ENCODE measurements at places on chromosomes 16 and 17.

DNA sequence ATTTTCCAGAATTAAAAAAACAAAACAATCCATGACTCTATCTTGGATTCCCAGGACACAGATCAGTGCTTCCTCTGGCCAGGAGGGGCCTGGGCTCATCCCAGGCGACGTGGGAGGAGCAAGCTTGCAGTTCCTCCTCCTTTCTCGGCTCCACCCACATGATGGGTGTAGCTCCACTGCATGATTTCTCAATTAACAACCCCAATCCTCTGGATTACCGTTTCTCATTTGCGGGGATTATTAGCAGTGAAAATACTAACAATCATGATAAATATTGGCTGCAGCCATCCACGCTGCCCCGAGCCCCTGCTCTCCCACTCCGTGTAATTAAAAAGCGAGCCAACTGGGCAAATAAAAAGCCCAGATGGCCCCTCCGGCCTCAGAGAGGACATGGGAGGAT is 46.4 kb upstream of the SDK2 start:
- no peak for DNase-seq

DNA sequence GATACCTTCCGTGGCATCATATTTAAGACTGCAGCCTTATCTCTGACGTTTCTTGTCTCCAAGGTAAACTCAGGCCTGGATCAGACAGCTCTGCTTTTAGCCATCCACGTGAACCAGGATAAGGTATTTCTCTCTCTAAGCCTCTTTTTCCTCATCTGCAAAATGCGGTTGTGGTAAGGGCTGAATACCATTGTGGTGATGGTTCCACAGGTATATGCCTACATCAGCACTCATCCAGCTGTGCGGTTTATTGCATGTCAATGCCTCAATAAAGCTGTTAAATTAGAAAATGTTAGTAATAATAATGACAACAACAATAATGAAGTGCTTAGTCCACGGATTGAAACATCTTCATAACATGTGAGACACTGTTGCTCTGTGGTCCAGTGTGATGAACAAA is 104.4 kb downstream of the GRIN2A start:
- no peak for DNase-seq

DNA sequence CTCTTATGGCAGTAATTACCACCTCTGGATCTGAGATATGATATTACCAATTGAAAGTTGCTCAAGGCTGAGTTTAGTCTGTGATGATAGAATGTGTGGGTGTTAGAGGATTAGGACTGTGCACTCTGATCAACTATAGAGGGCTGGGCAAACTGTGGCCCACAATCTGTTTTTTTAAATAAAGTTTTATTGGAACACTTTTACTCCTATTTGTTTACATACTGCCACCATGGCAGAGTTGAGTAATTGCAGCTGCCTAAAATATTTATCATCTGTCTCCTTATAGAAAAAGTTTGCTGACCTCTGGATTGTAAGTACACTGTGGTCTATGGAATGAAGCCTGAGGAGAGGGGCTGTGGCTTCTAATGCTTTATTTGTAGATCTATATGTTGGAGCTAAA is 71.5 kb upstream of the N4BP1 start:
- no peak for DNase-seq

GRCh38 chr16:83887564-83887963 is 11.4 kb upstream of the MLYCD start:
- no peak for DNase-seq

DNA sequence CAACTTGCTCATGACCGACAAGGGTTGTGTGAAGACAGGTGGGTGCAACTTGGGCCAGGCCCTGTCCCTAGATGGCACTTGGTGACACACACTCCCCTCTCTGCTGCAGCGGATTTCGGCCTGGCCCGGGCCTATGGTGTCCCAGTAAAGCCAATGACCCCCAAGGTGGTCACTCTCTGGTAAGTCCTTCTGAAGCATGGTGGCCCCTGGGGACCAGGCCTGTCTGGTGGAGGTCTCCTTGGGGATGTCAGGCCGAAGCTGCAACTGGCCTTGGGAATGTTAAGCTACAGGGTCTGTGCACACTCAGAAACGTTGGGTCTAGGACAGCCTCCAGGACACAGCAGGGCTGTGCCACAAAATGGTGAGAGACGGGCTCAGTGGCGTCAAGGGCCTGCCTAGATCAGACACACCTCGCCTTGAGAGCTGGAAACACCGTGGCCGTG is 6.8 kb downstream of the CDK10 start:
- no peak for DNase-seq

All from activated effector memory CD4-positive, alpha-beta T cell treated with Interleukin-2 at 50 U/mL for 16 hours (primary cell).